AG10803 (cell line): ENCODE measurements at places on chromosomes 4 and X.

DNA sequence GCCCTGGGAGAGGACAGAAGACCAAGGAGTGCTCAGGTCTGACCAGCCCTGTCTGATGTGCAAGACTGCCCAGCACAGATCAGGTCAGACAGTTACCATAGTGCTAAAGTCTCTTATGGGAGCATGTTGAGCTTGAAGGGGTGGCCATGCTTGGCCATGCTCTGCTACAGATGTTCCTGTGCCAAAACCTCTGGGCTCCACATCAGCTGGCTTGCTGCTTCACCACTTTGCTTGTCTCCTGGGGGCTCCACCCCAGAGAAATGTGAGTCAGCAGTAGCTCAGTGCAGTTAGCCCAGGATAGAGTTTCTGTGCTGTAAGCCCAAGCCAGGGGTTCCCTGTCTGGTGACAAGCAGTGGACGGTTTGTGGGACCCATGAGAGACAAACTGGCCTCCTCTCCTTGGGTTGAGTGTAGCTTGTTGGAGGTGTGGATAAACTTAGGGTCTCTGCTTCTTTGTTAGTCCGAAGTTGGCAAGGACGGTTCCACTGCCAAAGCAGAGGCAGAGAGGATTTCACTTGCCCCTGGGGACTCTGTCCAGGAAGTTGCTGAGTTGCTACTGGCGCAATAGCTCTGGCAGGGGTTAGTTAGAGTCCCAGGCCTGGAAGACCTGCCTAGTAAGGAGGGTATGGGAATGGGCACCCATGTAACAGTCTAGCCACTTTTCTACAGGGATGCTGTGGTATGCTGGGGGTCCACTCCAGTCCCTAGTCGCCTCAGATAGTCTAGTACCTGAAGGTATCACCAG lies 8.7 kb upstream of the TMSB15C start:
- DNase-seq: no peak

GRCh38 chr4:89572224-89572858 lies 264.6 kb downstream of the SNCA start:
- DNase-seq: no peak

DNA sequence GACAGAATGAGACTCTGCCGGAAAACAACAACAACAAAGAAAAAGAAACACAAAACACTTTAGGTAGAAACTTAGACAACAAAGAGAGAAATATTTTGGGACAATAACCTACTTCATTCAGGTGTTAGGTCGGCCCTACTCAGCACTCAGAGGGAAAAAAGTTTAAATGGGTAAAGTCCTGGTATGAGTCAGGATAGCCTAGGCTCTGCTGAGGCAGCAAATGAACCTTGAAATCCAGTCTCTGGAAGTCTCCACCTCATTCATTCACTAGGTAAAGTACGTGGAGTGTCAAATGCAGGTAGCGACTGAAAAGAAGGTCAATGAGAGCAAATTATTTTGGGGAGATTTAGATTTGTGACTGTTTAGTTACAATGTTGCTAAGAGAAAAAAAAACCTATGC lies 127.4 kb downstream of the FHDC1 start:
- no peak for DNase-seq

GRCh38 chrX:67601771-67602170 lies 58.0 kb downstream of the AR start:
- peak; percentile 40 for DNase-seq

DNA sequence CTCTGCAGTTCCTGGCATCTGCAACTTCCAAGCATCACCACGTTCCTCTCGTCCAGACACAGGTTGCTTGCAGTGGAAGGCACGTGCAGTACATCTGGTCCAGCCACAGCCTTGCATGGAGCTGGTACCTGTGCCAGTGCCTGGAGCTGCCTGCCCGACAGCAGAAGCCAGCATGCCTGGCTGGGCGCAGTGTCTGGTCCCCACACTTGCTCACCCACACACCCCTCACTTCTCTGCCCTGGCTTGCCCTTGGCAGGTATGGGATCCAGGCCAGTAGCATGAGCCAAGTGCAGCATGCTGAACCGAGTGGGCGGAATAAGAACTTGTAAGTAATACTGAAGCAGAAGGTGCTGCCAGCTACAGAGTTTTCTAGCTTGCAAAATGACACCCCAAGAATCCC lies 39.9 kb downstream of the SH3BGRL start:
- DNase-seq: no peak
